Activated effector memory CD4-positive, alpha-beta T cell treated with Interleukin-2 at 50 U/mL for 16 hours (primary cell): ENCODE measurements at places on chromosomes 3 and 15.

DNA sequence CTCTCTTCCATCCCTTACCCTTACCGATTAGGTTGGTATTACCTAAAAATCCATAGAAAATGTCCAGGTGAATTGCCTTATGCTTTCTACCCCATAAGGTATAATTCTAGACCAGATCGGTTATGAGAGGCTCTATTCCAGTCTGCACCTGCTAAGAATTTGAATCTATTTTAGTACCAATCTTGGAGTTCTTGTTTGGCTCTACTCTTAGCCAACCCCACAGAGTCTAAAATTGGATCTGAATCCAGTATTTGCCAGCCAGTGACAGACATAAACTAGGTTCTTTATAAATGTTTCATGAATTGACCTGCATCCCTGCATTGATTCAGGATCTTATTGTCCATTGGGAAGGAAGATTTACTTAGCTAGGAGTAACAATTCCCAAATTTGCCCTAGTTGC, 6.5 kb downstream of the KLHL24 start:
- DNase-seq: no peak

GRCh38 chr3:138786788-138787271, 47.9 kb downstream of the PIK3CB start:
- no peak for DNase-seq

DNA sequence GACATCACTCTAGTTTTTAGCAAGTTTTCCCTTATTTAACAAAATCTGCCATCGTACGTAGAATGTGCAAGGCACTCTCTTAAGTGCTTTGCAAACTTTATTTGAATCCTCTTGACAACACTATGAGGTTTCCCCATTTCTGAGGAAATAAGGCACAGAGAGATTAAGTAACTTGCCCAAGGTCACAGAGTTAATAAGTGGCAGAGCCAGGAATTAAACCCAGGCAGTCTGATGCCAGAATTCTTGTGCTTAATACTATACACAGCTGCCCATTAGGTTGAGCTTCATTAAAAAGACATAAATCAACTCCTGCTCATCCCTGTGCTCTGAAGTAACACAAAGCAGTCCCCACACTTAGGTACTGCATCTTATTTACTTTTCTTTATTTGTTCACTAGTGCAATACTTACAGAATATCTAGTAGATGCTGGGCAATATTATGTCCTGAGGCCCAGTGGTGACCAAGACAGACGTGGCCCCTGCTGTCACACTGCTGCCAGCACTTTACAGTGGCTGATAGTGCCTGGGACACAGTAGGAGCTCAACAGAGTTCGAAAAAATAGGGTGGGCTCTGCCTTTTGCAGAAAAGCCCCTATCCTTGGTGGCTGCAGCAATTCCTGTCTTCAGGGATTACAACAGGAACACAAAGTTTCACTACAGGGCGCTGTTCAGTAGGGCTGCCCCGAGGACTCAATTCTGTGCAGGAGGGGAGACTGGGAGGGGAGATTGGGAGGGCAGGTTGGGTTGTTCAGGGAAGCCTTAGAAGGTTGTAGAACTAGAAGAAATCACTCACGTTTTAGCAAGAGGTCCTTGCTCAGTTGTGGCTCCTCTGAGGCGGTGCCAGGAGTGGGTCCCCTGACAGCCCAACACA, 138.3 kb upstream of the TPM1 start:
- no peak for DNase-seq

DNA sequence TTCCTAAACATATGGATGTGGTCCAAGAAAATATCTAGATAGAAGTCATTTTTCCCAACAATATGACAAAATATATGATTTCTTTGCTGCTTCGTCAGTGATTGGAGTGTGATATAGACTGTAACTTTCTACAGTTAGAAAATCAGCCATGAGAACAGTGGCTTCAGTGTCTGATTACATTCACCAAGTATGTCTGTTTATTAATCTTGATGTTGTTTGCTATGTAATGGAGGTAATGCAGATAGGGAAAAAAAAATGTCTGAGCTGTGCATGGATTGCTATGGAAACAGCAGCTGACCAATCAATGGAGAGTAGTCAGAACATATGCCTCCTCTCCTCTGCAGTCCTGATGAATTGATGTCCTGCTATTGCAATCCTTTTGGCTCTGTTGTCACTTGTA, 72.3 kb upstream of the GAP43 start:
- DNase-seq: no peak

DNA sequence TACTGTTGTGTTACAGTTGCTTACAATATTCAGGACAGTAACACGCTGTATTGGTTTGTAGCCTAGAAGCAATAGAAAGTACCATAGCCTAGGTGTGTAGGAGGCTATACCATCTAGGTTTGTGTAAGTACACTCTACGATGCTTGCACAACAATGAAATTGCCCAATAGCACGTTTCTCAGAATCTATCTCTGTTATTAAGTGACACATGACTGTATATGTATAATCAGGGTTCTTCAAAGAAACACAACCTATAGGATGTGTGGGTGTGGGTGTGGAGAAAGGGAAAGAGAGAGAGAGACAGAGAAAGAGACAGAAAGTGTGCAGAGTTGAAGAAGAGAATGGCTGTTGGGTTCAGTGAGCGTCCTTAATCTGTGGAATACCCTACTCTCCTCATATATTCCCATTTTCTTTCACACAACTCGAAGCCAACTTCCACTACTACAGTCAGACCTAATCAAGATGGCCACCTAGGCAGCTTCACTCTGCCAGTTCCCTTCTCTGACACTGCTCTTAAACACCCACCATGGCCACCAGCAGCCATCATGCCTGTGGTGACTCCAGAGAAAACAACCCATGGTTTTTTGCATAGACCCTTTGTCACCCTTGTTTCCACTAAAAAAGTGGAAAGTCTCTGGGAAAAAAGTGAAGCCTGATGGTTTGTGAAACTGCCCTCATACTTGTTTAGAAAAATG, 5.8 kb upstream of the PPP4R2 start:
- no peak for DNase-seq

- no peak for DNase-seq
Measured at GRCh38 chr3:37885814-37886213, 24.1 kb downstream of the CTDSPL start.

DNA sequence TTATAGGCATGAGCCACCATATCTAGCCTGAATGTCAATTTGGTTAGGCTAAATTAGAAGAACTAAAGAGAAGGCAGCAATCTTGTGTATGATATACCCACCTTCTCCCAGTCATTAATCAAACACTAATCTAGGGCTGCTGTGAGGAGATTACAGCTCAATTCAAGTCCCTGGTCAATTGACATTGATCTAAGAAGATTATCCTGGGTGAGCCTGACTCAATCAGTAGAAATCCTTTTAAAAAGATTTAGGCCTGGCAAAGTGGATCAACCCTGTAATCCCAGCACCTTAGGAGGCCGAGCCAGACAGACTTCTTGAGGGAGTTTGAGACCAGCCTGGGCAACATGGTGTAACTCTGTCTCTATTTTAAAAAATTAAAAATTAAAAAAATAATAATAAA, 2.5 kb upstream of the DNAH12 start:
- DNase-seq: no peak

DNA sequence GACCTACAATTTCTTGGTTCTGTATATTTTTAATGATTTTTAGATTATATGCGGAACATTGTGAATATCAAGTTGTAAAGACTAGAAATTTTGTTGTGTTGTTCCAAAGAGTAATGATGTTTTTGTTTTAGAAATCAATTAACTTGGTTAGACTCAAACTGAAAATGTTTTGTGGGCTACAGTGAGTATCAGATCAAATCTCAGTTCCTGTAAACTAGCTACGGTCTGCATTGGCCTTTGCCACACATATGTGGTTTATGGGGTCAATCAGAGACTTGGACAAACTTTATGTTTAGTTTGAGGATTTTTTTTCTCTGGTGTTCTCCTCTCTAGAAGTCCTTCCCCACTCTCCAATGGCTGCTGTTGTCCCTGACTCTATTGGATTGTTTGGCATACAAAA, 308.0 kb upstream of the THRB start:
- DNase-seq: no peak

- no peak for DNase-seq
Measured at GRCh38 chr3:24591661-24592555, 97.3 kb upstream of the THRB start.

DNA sequence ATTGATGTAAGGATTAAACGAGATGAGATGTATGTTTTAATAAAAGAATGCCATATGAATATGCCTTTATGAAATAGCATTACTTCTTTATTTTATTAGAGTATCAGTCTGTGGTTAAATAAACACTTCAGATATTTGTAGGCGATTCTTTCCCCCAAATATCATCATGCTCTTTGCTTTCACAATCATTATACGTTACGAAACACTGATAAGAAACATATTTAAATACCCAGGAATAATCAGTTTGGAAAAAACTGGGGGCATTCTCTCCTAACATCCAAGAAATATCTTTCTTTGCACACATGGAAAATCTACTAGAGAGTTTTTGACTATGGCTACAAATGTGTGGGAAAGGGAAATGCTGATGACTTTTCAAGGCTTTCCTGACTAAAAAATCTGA, 4.4 kb upstream of the PLAAT1 start:
- no peak for DNase-seq

- DNase-seq: no peak
Measured at GRCh38 chr3:23396746-23397145, 193.6 kb downstream of the UBE2E2 start.
